ENCODE measurements at places on chromosomes 5 and 9. TPM values are rescaled to one million over a fixed set of nuclear protein-coding genes. Genes with fewer than 3 reads are reported as not detected.

TLX3 gene
- not detected for total RNA-seq

RANBP3L gene
- total RNA-seq, result not detected

SOHLH1 gene
- not detected for total RNA-seq

ACOT12 gene
- not detected for total RNA-seq

DPM2 gene
- 30.4 TPM for total RNA-seq

TRIO gene
- 32.7 TPM for total RNA-seq

Data from airway epithelial cell (primary cell).